ENCODE measurements at places on chromosomes 12 and 14.

GRCh38 chr14:20820063-20820904, 17.6 kb upstream of the RNASE1 start:
- DNase-seq: no peak

GRCh38 chr14:74653386-74654138, 41.5 kb upstream of the LTBP2 start:
- DNase-seq: no peak

- no peak for DNase-seq
These were observed 77.3 kb downstream of the EMP1 start for GRCh38 chr12:13273850-13274249.

- no peak for DNase-seq
These were observed 12.7 kb downstream of the BDKRB1 start for GRCh38 chr14:96268431-96269358.

DNA sequence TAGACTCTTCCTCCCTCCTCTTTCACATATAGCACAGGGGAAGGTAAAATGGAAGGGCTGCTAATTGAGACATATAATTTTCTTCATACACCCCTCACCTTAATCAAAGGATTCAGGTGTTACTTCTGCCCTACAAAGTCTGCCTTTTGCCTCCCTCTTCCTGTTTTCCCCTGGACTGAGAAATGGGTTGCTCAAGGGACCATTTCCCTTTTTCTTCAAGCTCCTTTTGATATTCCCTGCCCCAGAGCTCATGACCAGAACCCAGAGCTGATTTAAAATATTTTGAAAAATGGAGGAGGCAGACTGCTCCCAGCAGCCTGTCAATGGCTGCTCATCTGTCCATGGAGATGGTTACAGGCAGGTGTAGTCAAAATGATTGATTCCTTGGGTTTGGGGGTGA, 6.3 kb upstream of the PIP4K2C start:
- DNase-seq: no peak

GRCh38 chr12:72499244-72499643, 227.1 kb downstream of the TRHDE start:
- no peak for DNase-seq

DNA sequence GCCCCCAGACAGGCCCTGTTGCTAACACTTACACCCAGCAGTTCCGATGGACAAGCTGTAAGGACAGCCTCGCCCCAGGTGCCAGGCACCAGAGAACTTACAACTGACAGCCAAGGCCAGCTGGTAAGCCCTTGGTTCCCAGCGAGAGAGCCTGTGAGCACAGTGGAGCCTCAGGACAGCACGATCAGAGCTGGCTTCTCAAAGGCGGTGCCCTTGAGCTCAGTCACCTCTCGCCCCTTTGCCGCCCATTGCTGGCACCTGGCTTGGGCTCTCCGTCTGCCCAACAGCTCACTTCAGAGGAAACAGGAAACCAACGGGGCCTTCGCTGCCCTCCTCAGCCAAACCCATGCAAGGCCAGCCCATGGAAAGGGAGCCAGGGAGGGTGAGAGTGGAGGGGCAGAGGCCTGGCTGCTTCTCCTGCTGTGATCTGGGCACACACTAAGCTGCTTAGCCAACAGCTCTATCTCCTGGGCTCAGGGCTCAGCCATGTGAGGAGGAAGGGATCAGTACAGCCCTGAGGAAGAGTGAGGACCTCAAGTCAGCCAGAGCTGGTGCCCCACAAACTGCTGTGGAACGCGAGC, 98.5 kb downstream of the SINHCAF start:
- no peak for DNase-seq

DNA sequence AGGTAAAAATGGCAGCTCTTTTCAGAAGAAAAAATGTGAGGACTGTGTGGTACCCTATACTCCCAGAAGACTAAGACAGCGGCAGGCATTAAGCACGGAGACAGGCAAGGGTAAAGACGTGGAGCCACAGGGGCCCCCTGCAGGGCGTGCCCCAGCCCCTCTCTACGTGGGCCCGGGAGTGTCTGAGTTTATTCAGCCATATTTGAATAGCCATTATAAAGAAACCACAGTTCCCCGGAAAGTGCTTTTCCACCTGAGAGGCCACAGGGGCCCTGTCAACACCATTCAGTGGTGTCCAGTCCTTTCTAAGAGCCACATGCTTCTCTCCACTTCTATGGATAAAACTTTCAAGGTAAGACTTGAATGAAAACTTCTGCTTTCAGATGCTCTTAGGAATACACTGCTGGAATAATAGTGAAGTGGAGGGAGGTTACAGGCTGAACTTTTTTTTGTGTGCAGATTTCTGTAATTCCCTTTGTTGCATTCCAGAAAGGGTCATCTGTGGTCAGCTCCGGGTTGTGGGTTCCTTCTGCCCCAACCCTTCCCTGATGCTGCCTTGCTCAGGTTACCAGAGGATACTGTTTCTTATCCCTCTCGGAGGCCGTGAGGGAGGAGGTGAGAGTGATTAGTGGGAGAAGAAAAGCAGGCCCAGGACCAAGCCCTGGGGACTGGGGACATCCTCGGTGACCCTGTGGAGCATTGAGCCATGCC, 58.4 kb downstream of the SLC25A47 start:
- no peak for DNase-seq

GRCh38 chr12:9096563-9097176, 19.0 kb downstream of the A2M start:
- DNase-seq: no peak

- no peak for DNase-seq
These were observed 82.6 kb downstream of the SCARB1 start for GRCh38 chr12:124780752-124781685.

- DNase-seq: no peak
These were observed 22.7 kb upstream of the BEGAIN start for GRCh38 chr14:100609941-100610391.

GRCh38 chr12:124423761-124424515, 129.0 kb downstream of the RFLNA start:
- DNase-seq: no peak

- DNase-seq: no peak
These were observed 80.8 kb downstream of the PAPOLA start for GRCh38 chr14:96582995-96583394.

- DNase-seq: no peak
These were observed 4.7 kb upstream of the CCER1 start for GRCh38 chr12:90959538-90960139.

DNA sequence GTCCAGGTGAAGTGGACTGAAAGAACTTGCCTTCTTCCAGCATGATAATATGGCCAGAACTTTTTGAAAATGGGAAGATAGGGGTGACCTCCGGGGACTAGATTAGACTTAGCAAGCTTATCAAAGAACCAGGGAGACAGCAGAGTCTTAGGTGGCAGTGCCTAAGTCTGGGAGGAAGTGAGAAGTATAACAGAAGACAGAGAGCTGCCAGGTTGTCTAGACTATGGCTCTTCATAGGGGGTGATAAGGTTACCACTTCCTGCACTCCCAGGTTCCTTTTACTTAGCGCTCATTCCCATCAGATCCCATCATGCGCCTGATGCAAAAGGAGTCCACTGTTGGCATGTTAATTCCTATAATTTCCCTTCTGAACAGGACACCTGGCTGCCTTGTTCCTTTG, 69.9 kb downstream of the PLXNC1 start:
- DNase-seq: no peak

- no peak for DNase-seq
These were observed 11.8 kb upstream of the POLR3B start for GRCh38 chr12:106345746-106346145.

DNA sequence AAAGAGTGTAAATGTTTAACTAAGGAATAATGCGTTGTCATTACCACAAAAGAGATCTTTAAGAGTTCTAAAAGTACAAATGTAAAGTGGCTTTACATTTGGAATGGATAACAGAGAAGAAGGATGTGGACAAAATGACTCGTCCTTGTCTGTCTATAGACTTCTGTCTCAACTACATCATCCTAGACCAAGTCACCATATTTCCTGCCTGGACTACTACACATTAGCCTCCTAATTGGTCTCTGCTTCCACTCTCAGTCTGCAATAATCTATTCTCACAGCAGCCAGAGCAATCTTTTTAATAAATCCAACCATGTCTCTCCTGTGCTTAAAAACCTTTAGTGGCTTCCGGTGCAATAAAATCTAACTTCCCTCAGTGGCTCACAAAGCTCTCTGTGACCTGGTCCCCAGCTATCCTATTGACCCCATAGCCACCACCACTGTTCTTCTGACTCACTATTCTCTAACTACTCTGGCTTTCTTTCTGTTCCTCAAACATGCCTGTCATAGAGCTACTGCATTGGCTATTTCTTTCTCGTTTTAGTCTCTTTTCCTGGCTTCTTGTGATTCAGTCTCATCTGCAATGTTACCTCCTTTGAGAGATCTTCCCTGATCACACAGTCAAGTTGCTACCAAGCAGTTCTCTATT, 91.1 kb downstream of the MYF5 start:
- DNase-seq: no peak

- no peak for DNase-seq
These were observed 117.3 kb downstream of the ERC1 start for GRCh38 chr12:1108276-1108675.

DNA sequence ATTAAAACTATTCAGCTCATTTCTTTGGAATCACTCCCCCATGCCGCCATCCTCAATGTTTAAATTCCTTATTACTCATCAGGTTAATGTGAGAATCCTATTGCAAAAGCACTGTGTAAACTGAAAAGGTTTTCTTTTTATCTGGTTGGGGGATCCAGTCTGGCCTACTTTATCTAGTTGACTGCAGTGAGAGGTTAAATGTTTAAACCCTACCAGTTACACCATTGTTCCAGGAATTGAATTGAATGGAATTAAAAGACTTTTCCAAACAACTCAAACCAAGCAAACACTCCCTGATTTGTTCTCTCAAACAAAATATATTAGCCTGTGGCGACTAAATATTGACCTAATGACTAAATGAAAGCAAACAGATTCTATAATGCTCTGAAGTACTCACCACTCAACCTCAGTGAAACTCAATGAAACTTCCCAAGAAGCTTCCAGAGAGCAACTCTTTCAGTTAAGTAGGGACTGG, 100.5 kb downstream of the VEZT start:
- DNase-seq: no peak

GRCh38 chr12:116959845-116960514, 49.2 kb downstream of the FBXW8 start:
- peak; percentile 5 for DNase-seq

DNA sequence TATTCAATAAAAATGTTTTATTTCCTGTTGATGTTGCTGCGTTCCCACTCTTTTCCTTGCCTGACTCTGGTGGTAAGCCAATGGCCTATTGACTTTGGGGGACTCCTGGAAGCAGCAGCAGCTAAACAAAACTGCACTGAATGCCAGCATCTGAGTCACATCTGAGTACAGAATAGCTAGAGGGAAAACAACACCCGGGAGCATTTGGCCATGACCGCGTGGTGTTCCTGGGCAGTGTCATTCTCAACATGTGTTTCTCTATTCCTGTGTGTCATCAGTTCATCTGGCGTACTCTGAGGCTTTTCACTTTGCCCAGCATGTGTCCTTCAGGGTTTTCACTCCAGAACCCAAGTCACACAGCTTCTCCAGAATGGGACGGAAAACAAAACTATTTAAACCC, 238.8 kb downstream of the PAWR start:
- DNase-seq: no peak

DNA sequence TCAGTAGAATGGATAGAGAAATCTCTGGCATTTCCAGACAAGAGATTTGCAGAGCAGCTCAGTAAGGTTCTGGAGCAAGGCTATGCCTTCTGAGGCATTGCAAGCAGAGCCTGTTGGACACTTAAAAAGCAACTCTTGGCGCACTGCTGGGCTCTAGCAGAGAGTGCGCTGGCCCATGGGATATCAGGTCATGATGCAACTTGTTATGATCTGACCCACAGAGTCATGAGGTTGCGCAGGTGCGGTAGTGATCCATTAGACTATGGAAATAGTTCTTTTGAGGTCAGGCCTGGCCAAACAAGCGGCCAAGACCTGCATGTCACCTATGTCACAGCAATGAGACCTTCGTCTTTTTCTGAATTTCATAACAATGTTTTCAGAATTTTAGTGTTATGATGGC, 168.6 kb downstream of the TMTC3 start:
- DNase-seq: no peak

- DNase-seq: peak; percentile 75
These were observed at the start of gene LRR1 for GRCh38 chr14:49598485-49599300. Gene LRR1, plus strand, starts transcription at chr14:49598940. Its CDS starts 81 bp downstream, at chr14:49599021.

- DNase-seq: no peak
These were observed 12.4 kb upstream of the KCNK13 start for GRCh38 chr14:90049390-90049789.

DNA sequence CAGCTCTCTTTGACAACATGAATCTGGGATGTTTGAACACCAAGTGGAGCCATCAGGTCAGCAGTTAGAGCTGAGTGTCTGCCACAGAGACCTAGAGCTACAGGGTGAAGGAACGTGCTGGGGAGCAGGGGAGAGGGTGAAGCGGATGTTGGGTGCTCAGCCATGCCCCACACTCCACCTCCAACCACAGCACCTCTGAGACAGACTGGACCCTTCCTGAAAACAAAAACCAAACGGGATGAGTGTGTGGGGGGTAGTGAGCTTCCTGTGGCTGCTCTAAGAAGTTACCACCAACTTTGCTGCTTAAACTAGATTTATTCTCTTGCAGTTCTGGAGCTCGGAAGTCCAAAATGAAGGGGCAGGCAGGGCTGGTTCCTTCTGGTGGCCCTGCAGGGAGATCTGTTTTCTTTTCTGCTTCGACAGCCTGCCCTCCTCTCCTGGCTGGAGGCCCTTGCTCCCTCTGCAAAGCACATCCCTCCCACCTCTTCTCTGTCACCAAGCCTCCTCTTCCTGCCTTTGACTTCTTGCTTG, 5.6 kb upstream of the GOLGA3 start:
- no peak for DNase-seq

DNA sequence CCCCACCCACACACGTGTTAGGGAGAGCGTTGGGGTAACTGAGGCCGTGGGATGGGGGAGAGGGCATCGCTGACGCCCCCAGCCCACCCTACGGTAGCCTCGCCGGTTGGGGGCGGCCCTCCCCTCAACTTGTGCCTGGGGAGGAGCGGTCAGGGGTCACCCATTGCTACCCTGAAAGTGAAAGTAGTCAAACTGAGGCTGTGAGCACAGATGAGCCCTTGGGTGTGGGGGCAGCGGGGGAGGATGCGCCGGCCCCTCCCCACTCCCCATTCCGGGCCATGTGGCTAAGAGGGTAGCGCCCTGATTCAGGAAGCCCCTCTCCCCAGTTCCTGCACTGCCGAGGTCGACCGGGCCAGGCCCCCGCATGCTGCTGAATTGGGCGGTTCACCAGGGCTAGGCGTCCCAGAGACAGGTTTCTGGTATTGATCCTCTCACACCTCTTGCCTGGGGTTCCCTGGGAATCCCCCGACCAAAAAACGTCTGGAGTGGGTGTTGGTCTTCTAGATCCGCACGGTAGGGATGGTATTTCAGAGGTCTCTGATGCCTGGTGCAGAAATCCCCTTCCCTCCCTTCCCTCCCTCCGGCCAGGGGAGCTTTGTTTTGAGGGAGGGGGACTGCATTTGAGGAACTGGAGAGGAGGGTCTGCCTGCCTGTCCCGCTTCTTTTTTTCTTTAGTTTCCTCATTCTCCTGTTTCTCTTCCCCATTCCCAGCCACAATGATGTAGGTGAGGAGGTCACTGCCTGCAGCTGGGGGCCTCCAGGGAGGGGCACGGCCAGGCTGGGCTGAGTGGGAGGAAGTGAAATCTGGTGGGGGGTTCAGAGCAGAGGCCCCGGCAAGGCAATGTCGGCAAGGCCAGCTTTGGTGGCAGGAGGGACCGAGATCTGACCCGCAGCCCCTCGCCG, 1.0 kb downstream of the SH2B3 start:
- no peak for DNase-seq

All from stimulated activated CD4-positive, alpha-beta T cell treated with anti-CD3 and anti-CD28 coated beads, Interleukin-1b, Interleukin-23, amount 100 ng/mL, for 24 hours (primary cell).